Astrocyte of the spinal cord (primary cell): ENCODE measurements at places on chromosomes 5 and 9.

DNA sequence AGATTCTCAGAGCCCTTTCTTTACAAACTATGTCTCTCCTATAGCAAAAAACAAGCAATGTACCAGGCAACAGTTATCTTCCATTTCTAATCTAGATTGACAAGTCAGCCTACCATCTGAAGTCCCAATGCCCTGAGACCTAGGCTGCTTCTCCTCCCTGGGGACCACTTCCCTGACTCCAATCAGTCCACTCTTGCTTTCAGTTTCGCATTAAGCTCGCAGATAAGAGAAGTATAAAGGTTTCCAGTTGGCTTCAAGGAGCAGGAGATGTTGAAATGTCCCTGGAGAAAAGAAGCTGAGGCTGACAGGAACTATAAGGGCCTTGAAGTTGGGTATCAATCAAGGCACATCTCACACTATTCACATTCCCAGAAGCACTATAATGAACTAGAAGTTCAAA is 32.3 kb downstream of the ERP44 start:
- DNase-seq: no peak

DNA sequence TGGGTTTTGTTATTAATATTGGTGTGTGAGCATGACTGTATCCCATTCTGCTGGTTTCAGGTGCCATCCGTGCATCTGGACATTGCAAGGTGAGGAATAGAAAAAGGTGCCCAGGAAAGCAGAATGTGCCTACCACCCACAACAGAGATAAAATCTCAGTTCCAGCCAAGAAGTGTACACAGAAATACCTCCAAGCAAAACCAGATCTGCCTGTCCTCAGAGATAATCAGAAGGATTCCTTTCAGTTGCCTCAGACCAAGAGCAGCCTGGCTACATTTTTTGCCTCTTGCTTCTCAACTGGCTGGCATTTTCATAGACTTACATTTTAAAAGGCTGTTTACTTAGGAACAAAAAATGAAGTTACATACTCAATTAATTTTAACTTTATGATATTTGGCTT is 12.1 kb upstream of the ABLIM3 start:
- no peak for DNase-seq

DNA sequence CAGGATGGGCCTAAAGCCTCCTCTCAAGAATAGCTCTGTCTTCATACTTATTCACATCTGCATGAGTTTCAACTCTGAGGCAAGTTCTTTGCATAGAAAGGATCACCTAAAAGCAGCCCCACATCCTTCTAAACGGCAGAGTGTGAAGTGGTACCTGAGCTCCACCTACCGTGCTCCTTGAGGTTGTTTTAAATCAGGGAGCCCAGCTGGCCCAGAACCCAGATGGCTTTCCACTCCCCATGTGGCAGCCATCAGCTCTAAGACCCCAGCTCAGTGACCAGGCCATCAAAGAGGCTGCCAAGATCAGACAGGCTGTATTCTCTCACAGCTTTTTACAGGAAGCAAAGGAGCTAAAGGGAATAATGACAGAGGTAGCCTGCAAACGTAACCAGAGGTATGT is 299.3 kb downstream of the RASEF start:
- no peak for DNase-seq

GRCh38 chr5:7615566-7616061 is 219.7 kb downstream of the ADCY2 start:
- DNase-seq: peak; percentile 13

GRCh38 chr5:136090319-136090718 is 42.3 kb upstream of the SMAD5 start:
- no peak for DNase-seq

DNA sequence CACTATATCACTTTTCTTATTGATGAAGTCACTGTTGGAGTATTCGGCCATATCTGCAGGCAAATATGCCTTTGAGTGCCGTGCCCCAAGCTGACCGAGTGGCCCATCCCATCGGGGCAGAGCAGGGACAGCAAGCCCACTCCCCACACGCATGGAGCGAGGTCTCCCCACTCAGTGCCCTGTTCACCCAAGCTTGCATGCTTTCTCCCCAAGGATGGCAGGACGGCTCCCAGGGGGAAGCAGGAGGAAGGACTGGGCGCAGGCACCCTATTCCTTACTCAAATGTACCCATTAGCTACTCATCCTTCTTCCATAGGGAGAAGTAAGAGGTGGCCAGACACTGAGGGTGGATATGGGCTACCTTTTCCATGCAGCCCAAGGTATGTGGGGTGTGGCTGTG is 309.0 kb downstream of the IRX1 start:
- DNase-seq: no peak

GRCh38 chr5:84382363-84383295 is 2.1 kb downstream of the EDIL3 start:
- DNase-seq: peak; percentile 75

DNA sequence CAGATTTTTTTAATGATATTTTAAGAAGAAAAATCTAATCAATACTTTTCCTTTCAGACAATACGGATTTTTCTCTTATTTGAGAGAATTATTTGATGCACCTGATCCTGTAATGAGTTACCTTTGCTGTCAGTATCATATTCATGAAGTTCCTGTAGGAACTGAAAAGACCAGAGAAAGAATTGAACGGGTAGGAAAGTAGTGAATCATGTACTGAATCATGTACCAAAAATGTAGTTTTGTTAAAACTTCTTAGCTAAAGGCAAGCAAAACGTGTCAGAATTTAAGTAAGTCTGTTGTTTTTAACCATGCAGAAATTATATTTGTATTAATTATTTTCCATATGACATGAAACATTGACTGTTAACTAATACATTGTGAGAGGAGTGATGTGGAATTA is 56.6 kb downstream of the SMC5 start:
- DNase-seq: peak; percentile 23

GRCh38 chr5:159003045-159004030 is 96.4 kb downstream of the EBF1 start:
- DNase-seq: peak; percentile 72

GRCh38 chr5:102290004-102290403 is 6.1 kb downstream of the SLCO4C1 start:
- DNase-seq: no peak

DNA sequence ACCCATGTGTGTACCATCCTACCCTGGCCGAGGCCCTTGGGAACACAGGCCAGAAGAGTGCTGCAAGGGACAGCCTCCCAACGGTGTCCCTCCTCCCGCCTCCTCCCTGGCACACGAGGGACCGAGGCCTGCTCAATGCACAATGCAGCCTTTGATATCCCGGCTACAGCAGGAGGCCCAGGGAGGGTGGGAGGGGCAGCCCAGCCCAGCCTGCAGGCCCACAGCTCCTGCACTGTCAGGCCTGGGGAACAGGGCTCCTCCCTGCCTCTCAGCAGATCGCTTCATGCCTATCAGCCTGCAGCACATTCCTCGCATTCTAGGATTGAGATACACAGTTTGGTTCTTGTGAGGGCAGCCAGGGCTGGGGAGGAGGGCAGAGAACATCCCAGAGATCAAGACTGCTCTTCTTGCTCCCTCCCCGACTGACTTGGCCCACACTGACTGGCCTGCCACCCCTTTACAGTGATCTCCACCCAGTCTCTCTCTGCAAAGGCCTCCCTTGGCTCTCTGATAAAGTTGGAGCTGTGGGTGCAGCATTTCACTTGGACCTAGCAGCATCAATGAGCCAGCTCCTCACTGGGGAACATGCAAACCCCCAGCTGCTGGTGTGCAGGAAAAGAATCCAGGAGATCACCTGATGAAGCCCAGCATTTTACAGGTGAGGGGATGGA is at the start of gene SH3TC2:
SH3TC2 (minus strand) TSS at position 46 of the 671 bp plus-strand sequence; CDS start at position 6, 40 bp downstream.
- peak; percentile 52 for DNase-seq

DNA sequence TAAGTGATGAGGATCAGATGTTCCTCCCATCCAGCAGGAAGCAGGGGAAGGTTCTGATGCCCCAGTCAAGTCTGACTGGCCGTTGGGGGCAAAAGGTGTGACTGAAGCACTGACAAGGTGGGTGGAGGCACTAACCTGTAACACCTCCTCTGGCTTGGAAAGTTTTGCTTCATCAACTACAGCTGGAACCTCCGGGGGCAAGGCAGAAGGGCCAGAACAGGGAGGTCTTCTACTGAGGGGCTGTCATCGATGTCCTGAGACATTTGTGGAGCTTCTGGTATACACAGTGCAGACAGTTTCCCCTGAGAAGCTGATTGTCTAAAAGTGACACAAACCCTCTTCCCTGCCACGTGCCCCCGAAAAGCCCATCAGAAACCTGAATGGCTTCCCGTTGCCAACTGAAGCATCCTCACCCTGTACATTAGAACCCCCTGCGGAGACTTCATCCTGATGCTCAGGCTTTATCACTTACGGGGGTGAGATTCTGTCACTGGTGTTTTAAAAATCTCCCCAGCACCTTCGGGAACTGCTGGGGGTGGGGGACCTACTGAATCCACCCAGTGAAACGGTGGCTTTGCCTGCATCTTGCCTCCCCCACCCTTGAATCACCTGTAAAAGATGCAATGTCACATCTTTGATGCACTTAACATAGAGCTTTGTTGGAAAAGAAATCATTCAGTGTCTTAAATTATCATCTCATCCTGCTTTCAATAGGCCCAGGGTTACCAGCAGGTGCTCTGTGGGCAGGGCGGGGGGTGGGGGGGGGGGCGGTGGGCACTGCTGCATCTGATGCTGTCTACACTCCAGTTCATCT is 24.6 kb downstream of the TRAF1 start:
- no peak for DNase-seq

DNA sequence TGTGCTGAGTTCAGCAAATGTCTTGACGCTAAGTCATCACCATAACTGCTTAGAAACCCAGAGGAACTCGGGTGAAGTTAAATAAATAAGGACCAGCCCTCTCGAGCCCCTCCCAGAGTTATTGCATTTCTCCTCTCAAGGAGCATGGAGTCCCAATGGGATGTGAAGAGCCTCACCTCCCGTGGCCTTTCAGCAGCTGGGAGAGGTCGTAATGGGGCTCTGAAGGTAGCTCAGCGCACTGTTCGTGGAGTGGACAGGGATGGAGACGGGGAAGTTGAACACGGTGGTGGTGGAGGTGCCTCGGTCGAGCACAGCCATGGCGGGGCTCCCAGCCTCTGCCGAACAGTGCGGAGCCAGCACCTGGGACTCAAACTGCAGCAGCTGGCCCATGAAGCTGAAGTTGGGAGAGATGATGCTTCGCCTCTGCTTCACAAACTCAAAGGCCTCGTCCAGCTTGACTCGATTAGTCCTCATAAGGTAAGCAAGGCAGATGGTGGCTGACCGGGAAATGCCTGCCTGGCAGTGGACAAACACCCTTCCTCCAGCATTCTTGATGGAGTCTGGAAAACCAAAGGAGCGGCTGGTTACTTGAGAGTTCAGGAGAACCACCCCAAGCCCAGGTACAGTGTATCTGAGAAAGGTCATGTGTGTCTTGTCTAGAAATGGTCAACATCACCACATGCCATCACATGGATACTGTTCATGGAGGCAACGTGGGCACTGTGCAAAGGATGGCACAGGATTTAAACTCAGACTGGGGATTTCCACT is 2.2 kb downstream of the DUSP1 start:
- DNase-seq: peak; percentile 73

GRCh38 chr5:32027717-32028458 is 146.2 kb downstream of the GOLPH3 start:
- DNase-seq: peak; percentile 98

- no peak for DNase-seq
These were observed 1.7 kb downstream of the LMAN2 start for GRCh38 chr5:177349762-177350161.

GRCh38 chr5:112691339-112691680 is 46.4 kb upstream of the APC start:
- no peak for DNase-seq

- no peak for DNase-seq
These were observed 11.8 kb downstream of the KIF2A start for GRCh38 chr5:62317810-62318209.

DNA sequence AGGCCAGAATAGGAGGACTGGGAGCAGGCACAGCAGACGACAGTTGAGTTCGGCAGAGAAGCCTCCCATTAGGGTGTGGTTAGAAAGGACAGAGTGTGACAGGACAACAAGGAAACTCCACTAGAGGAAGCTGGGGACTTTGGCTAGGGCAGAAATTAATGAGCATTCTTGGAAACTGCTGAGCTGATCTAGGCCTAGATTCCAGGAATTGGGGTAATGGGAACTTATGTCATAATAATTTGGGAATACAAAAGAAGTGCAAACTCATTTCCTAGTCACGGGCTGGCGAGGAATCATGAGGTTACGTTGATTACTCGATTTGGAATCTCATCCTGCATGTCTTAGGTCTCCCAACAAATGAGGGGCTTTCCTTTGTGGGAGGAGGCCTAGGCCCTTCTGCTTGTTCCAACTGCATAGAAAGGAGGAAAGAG is 144.6 kb upstream of the RPS23 start:
- DNase-seq: peak; percentile 60

DNA sequence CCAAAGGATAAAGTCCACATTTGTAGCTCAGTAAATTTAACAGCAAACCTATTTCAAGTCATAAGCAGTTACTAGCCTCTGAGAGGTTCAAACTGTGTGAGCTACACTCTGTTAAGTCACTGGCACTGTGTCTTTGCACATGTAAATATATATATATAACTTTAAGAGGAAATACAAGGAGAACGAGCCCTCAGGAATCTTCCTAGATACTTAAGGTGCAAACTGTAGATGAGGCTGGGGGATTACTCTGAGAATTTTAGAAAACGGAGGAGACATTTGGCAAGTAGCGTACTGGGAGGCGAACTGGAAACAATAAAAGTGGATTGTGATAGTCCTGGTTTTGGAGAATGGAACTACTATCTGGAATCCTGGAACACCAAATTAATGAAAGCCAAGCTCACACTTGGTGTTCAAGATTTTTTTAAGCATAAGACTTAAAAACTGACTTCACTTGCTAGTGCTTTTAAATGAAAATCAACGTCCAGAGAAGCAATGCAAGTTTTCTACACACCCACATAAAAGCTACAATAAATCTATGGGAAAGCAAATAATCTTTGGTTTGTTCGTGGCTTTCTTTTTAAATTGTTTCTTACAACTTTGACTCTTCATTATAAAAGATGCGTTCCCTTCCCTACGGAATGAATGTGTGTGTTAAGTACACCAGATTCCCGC is 1057.0 kb upstream of the DMAC1 start:
- no peak for DNase-seq

DNA sequence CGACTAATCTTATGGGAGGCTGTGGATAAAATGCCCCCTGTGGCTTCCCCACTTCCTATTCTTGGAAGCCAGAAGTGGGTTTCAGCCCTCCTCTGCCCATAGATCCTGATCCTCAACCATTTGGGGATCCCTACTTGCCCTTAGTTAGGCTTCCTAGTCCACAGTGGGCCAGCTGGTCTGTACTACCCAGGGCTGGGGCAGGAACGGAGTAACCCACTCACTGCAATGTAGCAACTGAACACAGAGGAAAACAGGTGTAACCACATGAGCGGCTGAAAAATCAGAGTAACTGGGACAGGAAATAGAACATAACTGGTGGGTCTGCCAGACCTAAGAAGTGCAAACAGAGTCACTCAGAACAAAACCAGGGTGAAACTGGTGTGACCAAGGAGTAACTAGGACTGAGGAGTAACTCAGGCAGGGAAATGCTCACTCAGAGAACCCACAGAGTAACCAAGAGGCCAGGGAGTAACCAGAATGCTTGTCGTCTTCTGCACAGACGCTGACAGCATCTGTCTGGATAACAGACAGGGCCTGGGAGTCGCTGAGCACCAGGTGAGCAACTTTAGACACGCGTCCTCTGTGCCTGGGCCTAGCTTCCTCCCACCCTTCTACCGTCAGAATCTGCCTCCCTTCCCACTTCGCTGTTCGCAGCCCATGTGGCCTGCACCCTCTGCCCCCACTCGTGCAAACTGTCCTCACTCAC is 1.0 kb downstream of the AQP3 start:
- no peak for DNase-seq

- no peak for DNase-seq
These were observed 28.6 kb downstream of the IER5L start for GRCh38 chr9:129149442-129149841.

GRCh38 chr5:107936515-107936914 is 265.8 kb upstream of the EFNA5 start:
- no peak for DNase-seq
